ENCODE measurements at places on chromosomes 1 and 21. TPM values are rescaled to one million over a fixed set of nuclear protein-coding genes. Genes with fewer than 3 reads are reported as not detected.
A peak's percentile ranks its signal among the peaks of the same experiment; 100 is the strongest.

CENPF gene
- total RNA-seq: 25.9 TPM

DOCK7 gene
- 70.9 TPM for total RNA-seq

LCE2A gene
- 9.9 TPM for total RNA-seq

ZCCHC17 gene
- total RNA-seq: 32.2 TPM

ANXA9 gene
- not detected for total RNA-seq

ADAMTS4 gene
- 5.9 TPM for total RNA-seq

FNDC10 gene
- 9.8 TPM for total RNA-seq

GRCh38 chr1:186559601-186560116, 98.7 kb upstream of the PDC start:
- H3K27ac ChIP-seq: peak overlapping the region; percentile 52
- H3K4me1 ChIP-seq: peaks cover 17% of the 10 kb centered on the region
- H3K4me3 ChIP-seq: no peak overlapping the region
- H3K27me3 ChIP-seq: no peaks in the 10 kb centered on the region
- peak; percentile 70 for DNase-seq

DNA sequence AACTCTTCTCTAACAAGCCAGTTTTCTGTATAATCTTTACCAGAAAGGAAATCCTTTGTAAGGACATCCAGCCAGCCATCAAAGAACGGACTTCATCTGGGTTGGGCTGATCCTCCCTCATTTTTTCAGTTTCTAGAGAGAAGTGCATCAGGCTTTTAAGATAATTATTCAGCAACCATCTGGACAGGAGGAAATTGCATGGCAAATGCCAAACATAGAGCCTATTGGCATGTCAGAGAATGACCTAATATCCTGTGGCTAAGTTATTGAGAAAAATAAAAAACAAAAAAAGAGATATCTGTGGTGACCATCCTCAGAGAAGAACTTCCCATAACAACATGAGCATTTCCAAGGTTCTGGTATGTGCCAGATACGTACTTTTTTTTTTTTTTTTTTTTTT, 74.9 kb upstream of the BEND5 start:
- no peaks in the 10 kb centered on the region for H3K36me3 ChIP-seq
- no peak overlapping the region for H3K4me3 ChIP-seq
- DNase-seq: peak; percentile 71

GRCh38 chr1:172155766-172156165, 264.7 kb upstream of the C1orf105 start:
- DNase-seq: peak; percentile 33
- H3K4me1 ChIP-seq: peaks cover 28% of the 10 kb centered on the region
- peak overlapping the region; percentile 94 for H3K27ac ChIP-seq
- H3K27me3 ChIP-seq: no peaks in the 10 kb centered on the region

DNA sequence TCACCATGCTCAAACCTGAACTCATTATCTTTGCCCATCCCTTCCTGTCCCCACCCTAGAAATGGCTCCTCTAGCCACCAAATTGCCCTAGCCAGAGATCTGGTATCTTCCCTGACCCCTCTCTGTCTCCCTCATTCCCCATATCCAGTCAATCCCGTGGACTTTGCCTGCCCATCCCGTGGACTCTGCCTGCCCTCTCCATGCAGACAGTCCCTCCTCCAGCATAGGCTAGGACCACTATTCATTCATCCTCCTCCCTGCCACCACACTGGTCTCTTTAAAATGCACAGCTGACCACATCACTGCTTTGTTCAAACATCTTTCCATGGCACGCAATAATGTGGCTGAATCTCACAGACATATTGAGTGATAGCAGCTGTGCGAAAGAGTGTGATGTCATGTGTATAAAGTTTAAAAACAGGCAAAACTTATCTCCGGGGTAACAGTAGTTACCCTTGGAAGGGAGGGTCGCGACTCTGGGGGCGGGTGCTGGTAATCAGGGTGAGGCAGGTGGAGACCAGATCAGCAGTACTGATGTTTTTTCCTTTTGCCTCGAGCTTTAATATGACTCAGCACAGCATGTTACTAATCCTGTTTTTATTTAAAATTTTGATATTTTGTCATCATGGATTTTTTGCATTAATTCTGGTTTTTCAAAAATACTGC, 4.8 kb upstream of the SLC2A1 start:
- no peaks in the 10 kb centered on the region for H3K27me3 ChIP-seq
- peak; percentile 88 for DNase-seq
- H3K27ac ChIP-seq: peak overlapping the region; percentile 56
- no peak overlapping the region for H3K4me3 ChIP-seq
- peaks cover 28% of the 10 kb centered on the region for H3K4me1 ChIP-seq
- no peaks in the 10 kb centered on the region for H3K36me3 ChIP-seq

DNA sequence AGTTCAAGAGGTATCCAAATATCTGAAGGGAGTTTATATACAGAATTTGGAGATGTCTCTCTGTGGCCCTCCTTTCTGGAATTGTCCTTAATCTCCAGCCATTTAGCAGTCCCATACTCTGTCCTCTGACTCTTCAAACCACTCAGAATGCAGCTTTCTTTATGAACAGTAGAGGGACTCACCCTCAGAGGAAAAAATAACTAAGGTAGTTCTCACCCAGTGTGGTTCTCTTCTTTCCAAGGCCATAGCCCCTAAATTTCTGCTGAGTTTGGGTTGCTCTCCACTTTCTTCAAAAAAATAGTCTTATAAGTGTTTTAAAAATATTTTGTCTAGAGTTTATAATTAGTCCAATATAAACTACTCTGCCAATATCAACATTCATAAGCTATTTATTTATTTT, 369.7 kb downstream of the MATN1 start:
- no peaks in the 10 kb centered on the region for H3K4me1 ChIP-seq
- H3K27me3 ChIP-seq: peaks cover 13% of the 10 kb centered on the region
- H3K4me3 ChIP-seq: no peak overlapping the region
- H3K36me3 ChIP-seq: no peaks in the 10 kb centered on the region

GRCh38 chr1:150621497-150622302, 7.7 kb downstream of the ENSA start:
- peak overlapping the region; percentile 32 for H3K27ac ChIP-seq
- peak; percentile 82 for DNase-seq
- peaks cover 22% of the 10 kb centered on the region for H3K36me3 ChIP-seq
- H3K27me3 ChIP-seq: no peaks in the 10 kb centered on the region
- peaks cover 22% of the 10 kb centered on the region for H3K4me1 ChIP-seq

DNA sequence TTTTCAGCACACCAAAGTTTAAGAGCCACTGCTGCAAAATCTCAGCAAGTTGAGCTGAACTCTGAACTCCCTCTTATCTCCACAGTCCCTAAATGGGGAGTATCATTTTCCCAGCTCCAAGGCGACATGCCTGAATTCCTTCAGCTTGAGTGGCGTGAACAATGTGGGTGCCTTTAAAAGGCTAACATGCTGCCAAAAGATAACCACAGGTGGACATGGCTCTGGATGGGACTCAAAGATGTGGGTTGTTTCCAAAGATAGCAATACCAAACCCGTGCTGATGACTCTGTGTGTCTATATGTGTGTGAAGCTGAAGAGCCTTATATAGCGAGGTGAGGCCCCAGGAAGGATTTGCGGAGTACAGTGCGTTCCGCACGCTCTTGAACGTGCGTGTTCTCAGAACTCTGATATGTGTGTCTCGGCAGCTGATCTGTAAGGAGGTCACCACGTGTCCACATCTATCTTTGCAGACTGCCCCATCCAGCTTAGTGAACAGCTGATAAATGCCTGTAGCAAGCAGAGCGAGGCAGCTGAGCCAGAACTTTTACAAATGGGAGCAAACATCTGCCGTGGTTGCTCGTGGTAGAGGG, 189.2 kb downstream of the DYRK1A start:
- H3K36me3 ChIP-seq: no peaks in the 10 kb centered on the region
- H3K4me1 ChIP-seq: no peaks in the 10 kb centered on the region
- DNase-seq: no peak

DNA sequence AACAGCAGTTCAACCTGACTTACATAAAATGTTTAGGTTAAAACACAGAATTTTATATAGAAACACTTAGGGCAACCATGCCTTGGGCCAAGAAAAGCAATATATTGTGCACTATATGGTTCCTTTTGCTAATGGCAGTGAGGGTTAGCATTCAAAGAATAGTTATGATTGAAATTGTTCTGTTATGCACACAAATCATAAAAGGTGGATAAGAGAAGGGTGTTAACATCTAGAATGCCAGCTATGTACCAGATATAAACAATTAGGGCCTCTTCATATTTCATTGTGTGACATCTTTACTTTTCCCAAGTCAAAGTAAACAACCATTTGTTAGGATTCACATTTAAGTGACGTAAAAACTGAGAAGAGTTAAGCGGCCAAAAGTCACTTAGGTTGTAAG, 308.0 kb upstream of the B3GALT2 start:
- no peaks in the 10 kb centered on the region for H3K27me3 ChIP-seq
- H3K27ac ChIP-seq: no peak overlapping the region
- H3K36me3 ChIP-seq: no peaks in the 10 kb centered on the region
- H3K4me1 ChIP-seq: no peaks in the 10 kb centered on the region
- no peak for DNase-seq

GRCh38 chr1:942864-943533, 16.1 kb downstream of the NOC2L start:
- H3K36me3 ChIP-seq: no peaks in the 10 kb centered on the region
- H3K27me3 ChIP-seq: no peaks in the 10 kb centered on the region
- peak overlapping the region; percentile 73 for H3K27ac ChIP-seq
- peak; percentile 47 for DNase-seq

GRCh38 chr1:29123053-29123886, 433 bp downstream of the TMEM200B start:
- no peaks in the 10 kb centered on the region for H3K4me1 ChIP-seq
- peak; percentile 69 for DNase-seq
- peak overlapping the region; percentile 85 for H3K27ac ChIP-seq
- peak overlapping the region; percentile 74 for H3K4me3 ChIP-seq

DNA sequence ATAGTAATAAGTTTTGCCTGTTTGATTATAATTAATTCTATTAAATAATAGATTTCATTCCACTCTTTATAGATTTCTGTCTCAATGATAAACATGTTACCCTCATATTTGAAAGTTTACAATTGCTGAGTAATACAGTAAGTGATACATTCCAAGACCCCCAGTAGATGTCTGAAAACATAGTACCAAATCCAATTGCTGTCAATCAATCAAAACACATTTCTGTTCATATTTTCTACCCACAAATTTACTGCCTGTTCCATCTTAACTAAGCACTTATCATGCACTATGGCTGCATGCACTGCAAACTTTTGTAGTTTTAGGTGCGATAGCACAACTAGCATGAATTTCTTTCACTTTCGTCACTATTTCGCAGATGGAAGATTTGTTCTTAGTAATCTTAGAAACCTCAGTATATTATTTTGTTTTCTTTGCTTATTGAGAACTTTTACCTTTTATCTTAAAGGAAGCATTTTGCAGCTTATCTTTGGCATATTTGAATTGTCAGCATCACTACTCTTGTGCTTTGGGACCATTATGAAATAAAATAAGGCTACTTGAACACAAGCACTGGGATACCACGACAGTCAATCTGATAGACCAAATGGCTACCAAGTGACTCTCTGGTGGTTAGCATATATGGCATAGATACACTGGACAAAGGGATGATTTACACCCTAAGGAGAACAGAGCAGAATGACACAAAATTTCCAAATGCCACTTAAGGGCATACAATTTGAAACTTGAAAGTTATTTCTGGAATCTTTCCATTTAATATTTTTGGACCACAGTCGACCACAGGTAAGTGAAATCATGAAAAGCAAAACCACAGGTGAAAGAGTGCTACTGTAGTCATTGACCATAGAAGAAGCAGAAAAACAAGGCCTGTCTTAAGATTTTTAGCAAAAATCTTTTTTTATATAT, 67.6 kb downstream of the RGS13 start:
- peaks cover 36% of the 10 kb centered on the region for H3K4me1 ChIP-seq
- no peak for DNase-seq
- no peak overlapping the region for H3K4me3 ChIP-seq
- no peak overlapping the region for H3K27ac ChIP-seq

DNA sequence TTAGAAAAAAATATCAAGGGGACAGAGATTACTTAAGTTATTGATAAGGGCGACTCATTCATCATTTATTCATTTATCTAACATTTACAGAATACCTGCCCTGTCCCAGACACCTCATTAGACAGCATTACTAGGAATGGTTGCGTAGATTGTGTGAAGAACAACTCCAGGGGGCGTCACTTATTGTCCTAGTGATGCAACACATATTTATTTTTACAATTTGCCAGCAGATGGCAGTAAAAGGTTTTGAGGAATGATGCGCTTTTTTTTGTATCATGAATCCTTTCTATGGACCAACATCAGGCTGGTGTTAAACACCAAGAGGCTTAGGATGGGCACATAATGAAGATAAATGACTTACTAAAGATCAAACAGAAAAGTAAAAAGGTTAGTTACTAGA, 5.5 kb downstream of the NCAM2 start:
- H3K36me3 ChIP-seq: no peaks in the 10 kb centered on the region
- H3K4me3 ChIP-seq: no peak overlapping the region
- peak; percentile 57 for DNase-seq
- no peaks in the 10 kb centered on the region for H3K27me3 ChIP-seq
- H3K4me1 ChIP-seq: no peaks in the 10 kb centered on the region

- H3K27me3 ChIP-seq: no peaks in the 10 kb centered on the region
- no peaks in the 10 kb centered on the region for H3K4me1 ChIP-seq
- no peak overlapping the region for H3K4me3 ChIP-seq
- peaks cover 47% of the 10 kb centered on the region for H3K36me3 ChIP-seq
- H3K27ac ChIP-seq: no peak overlapping the region
Observed at GRCh38 chr1:156009404-156009803, 11.3 kb downstream of the SSR2 start.

All from GM23248 (cell line).